ENCODE measurements at places on chromosomes 16 and 17.

DNA sequence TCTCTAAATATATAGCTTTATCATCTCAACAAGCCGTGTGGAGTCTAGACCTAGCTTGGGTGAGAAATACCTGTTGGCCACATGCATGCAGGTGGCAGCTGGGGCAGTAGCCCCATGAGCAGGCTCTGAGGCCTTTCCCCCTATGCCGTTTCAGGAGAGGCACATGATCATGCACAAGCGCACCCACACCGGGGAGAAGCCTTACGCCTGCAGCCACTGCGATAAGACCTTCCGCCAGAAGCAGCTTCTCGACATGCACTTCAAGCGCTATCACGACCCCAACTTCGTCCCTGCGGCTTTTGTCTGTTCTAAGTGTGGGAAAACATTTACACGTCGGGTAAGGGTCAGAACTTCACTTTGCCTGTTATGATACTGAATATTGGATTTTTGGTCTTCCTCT, 16.7 kb upstream of the CARMIL2 start:
- DNase-seq: no peak

GRCh38 chr17:64622931-64623654, 39.0 kb downstream of the SMURF2 start:
- no peak for DNase-seq

DNA sequence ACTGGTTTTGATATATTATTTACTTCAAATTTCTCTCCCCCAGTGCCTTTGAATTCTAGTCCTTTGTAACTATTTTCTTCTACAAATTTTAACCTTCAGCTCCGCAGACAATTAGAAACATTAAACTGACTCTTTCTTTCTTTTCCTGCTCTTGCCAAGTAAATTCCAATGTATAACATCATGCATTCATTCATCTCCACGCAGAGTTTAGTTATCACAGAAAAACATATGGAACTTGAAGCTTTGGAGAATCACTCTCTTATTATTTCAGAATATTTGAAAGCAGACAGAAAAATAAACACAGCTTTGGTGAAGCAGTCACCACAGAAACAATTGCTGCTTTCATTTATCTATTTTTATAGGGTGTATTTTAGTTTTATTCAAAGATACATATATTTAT, 778.7 kb upstream of the CDH8 start:
- DNase-seq: no peak

DNA sequence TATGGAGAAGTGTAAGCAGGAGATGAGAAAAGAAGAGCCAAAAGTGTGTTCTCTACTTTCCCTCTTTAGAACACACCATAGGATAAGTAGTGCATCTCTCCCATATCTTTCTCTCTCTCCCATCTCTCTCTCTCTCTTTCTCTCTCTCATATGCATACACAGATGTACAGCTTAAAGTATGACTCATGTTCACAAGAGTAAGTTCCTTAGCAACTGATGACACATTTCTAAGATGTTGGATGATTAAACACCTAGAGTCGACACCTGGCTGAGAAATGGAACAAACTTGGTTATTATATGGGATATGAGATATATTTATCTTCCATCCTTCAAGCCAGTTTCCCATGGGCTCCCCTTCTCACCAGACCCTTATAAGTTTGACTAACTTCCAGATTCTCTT, 113.5 kb downstream of the TMEM132E start:
- DNase-seq: no peak

GRCh38 chr17:17298108-17298507, 5.1 kb upstream of the NT5M start:
- no peak for DNase-seq

DNA sequence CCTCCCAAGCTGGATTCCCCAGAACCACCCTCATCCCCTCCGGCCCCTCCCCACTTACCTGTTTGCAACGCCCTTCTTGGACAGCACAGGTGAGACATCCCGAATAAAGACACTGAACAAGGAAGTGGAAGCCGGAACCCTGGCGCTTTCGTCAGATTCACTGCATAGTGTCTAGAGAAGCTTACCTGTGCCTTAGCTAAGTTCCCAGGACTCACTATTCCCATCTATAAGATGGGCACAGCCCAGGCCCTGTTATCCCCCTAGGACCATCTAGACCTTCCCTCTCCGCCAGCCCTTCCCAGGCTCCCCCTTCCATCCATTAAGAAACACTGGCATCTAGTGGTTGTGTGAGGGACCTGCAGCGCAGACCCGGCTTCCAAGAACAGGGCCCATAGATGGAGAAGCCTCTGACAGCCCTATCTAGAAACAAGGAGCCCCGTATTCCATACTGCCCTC, 26.9 kb upstream of the RPL38 start:
- peak; percentile 45 for DNase-seq

- DNase-seq: no peak
Measured at GRCh38 chr17:80832266-80832676, 159.4 kb upstream of the CHMP6 start.

- DNase-seq: no peak
Measured at GRCh38 chr17:37111329-37111728, 162.6 kb downstream of the AATF start.

- DNase-seq: no peak
Measured at GRCh38 chr17:43547659-43548256, 1.6 kb upstream of the ETV4 start.

GRCh38 chr17:49022391-49022941, 25.3 kb downstream of the IGF2BP1 start:
- no peak for DNase-seq

DNA sequence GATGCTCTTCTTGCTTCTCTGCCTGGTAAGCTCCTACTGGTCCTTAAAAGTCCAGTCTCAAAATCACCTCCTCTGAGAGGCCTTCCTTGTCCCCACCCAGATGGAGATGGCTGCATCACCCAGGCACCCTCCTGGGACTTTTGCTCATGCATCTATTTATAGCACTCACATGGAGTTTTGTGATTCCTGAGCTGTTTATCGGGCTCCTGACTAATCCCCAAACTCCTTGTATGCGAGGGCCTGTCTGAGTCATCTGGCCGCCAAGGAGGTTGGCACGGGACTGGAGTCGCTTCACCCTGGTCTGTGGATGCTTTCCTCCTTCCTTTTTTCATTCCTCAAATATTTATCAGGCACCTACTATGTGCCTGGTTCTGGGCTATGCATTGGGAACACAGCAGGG, 2.3 kb upstream of the MAP2K3 start:
- DNase-seq: no peak

GRCh38 chr16:87380881-87381280, 2.7 kb downstream of the FBXO31 start:
- DNase-seq: no peak

GRCh38 chr17:16888413-16889087, 83.4 kb downstream of the TNFRSF13B start:
- DNase-seq: no peak

- DNase-seq: no peak
Measured at GRCh38 chr17:14805348-14805747, 459.8 kb downstream of the PMP22 start.

- no peak for DNase-seq
Measured at GRCh38 chr16:30946671-30947540, 2.0 kb upstream of the ORAI3 start.

- no peak for DNase-seq
Measured at GRCh38 chr17:1217089-1217385, 37.3 kb upstream of the ABR start.

- no peak for DNase-seq
Measured at GRCh38 chr17:45332989-45333701, 16.3 kb upstream of the MAP3K14 start.

- DNase-seq: no peak
Measured at GRCh38 chr17:35255316-35255715, 12.4 kb downstream of the SLFN5 start.

GRCh38 chr17:48012151-48012520, 25.5 kb downstream of the COPZ2 start:
- no peak for DNase-seq

DNA sequence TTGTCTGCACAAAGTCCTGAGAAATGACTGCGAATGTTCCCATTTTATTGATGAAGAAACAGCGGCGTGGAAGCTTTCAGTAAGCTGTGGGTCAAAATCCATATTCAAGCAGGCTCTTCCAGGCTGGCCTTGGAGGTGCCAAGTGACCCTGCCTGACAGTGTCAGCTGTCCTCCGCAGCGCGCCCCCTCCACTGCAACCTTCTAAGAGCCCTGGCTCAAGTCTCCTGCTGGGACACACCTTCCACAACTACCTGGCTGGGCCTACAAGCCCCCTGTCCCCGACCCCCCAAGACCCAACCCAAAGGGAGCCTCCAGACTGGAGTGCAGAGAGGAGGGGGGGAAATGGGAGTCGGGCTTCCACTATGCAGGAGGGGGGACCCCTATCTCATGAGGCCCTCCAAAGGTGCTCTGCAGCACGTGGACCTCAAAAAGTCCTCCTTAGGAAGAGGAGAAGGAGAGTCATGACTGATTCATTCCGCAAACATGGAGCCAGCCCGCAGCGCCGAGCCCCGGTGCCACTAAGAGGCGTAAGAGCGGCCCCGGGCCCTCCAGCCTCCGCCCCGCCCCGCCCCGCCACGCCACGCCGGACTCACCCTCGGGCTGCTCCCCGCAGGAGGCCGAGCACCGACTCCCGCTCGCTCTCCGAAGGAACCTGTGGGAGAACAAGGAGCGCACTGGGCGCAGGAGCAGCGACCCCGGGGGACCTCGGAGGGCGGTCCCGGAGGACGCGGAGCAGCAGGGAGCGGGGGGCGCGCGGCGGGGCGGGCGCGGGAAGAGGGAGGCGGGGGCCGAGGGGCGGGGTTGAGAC, 574 bp downstream of the MPP3 start:
- DNase-seq: peak; percentile 4

GRCh38 chr16:49003992-49004391, 277.6 kb downstream of the CBLN1 start:
- no peak for DNase-seq

DNA sequence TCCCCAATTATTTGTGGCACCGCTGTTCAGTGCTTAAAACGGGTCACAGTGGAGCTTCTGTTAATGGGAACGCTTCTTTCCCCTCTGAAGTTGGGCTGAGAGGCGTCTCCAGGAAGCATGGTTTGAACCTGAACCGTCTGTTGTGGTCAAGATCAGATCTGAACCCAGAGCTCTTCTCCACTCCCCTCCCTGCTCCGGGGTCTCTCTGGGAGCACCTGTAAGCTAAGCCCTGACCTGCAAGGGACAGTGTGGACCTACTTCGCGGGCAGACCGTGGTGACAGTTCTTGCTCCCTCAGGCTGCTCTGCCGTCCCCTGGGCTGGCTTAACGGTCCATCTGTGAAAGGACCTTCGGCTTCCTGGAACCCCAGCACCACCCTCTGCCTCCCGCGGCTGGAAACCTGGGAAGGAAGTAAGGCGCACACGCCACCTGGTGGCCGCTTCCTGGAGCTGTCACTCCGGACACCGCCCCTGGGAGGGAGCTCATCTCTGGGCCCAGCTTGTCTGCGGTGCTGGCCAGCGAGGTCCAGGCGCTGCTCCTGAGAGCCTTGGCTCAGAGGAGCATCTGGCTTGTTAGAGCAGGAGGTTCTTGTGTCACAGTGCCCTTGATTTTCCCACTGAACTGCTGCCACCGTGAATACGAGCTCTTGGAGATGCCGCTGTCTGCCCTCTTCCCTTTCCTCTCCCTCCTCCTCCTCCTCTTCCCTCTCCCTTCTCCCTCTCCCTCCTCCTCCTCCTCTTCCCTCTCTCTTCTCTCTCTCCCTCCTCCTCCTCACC, 518.5 kb upstream of the EEF2KMT start:
- peak; percentile 28 for DNase-seq

DNA sequence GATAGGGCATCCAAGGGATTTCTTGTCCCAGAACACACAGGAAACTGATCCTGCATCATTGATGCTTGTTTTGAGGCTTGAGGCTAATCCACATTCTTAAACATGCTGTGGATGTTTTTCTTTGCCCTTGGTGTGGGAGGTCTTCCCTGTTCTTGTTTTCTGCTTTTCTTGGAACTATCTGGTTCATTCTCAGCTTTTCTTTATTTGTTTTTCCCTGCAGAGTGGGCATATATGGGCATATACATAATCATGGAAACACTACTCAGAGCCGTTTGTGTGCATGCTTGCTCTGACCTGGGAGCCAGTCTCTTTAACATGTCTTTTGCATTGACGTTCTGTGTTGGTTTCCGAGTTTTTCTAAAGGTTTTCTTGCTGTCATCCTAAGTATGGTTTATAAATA, 300.0 kb downstream of the SNX29 start:
- DNase-seq: no peak

DNA sequence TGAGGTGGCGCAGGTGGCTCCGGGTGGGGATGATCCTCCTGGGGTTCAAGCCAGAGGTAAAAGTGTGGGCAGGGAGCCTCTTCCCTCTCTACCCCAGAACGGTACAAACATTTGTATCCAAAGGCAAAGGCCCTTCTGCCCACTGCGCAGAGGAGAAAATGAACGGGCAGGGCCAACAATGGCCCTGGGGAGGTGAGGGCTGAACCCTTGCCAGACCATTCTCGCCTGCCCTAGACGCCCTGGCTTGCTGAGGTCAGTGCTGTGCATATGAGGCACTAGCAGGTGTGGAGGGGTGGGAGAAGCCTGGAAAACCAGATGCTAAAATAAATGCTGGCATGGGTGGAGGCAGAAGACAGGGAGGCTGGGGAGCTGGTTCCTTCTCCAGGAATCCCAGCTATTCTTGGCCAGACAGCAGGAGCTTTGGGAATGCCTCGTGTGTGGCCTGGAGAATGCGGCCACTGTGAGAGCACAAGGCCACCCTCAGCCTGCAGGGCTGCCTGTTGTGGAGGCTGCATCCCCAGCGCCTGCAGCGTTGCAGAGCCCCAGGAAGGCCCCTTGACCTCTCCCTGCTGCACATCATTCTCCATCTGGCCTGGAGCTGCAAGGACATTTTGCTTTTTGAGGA, 4.5 kb downstream of the C17orf50 start:
- no peak for DNase-seq

- DNase-seq: no peak
Measured at GRCh38 chr17:78933959-78934568, 8.9 kb upstream of the TIMP2 start.

GRCh38 chr17:32822996-32823395, 53.9 kb downstream of the MYO1D start:
- no peak for DNase-seq

GRCh38 chr17:64781014-64781756, 119.1 kb upstream of the SMURF2 start:
- peak; percentile 41 for DNase-seq

- DNase-seq: no peak
Measured at GRCh38 chr17:6509921-6510320, 46.4 kb downstream of the PITPNM3 start.

GRCh38 chr17:74937064-74938051, 1.7 kb downstream of the OTOP3 start:
- no peak for DNase-seq

GRCh38 chr16:2040787-2041522, 6.7 kb downstream of the NTHL1 start:
- no peak for DNase-seq

DNA sequence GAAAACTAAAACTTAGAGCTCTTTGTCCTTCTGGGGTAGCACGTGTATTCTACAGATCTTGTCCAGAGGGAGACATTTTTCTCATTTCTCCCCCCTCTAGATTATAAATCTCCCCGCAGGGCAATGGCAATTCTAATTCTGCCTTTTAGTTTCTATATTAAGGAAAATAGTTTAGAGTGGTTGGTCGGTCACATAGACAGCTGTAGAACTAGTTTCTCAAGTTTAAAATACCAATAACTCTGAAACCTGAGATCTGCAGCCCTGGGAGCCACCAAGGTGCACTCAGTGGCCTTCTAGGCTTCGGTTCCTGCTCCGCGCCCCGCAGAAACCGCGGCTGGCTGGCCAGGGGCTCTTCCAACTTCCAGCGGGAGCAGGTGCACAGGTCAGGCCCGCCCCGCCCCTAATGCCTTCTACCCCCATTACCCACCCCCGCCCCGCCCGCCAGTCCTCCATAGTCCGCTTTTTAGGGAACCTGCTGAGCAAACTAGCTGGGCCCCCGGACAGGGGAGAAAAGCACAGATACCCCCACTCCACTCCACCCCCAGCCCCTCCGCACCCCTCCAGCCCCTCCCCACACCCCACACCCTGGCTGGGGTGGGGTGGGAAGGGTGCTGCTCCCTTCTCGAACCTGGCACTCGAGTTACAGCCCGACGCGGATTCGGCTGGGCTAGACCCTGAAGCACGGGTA, 431 bp downstream of the SLFN11 start:
- peak; percentile 6 for DNase-seq

All from activated CD4-positive, alpha-beta T cell treated with anti-CD3 and anti-CD28 coated beads for 24 hours (primary cell).